Muscle of leg (tissue), 16 donors: ENCODE measurements at places on chromosomes 4 and X. TPM values are rescaled to one million over a fixed set of nuclear protein-coding genes. Genes with fewer than 3 reads are reported as not detected.

GRCh38 chr4:108849611-108850168, 86.8 kb upstream of the ETNPPL start:
- DNase-seq, result no peak
- no peak overlapping the region for H3K4me3 ChIP-seq
- no peak overlapping the region for H3K27ac ChIP-seq
- no peaks in the 10 kb centered on the region for H3K4me1 ChIP-seq
- H3K36me3 ChIP-seq, result no peaks in the 10 kb centered on the region

DNA sequence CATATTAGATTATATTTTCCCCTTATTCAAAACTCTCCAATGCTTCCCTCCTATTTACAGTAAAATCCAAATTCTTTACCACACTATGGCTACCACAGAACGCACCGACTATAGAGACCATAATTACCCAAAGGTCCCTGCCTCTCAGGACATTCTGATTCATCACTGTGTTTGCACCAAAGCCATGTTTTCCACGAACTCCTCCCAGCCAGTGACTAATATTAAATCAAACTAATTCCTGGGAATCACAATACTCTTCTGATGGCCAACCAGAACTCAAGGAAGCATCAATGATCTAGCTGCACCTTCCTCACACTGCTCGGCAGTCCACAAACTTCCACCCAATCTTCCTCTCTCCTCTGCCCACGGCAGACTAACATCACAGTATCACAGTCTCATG, 24.2 kb upstream of the EDNRA start:
- no peaks in the 10 kb centered on the region for H3K36me3 ChIP-seq
- H3K27me3 ChIP-seq, result no peaks in the 10 kb centered on the region
- no peak overlapping the region for H3K4me3 ChIP-seq
- no peak overlapping the region for H3K27ac ChIP-seq
- H3K4me1 ChIP-seq, result no peaks in the 10 kb centered on the region
- no peak for DNase-seq

GRCh38 chr4:158945529-158946108, 157.3 kb upstream of the RAPGEF2 start:
- H3K4me3 ChIP-seq, result no peak overlapping the region
- no peak for DNase-seq
- no peak overlapping the region for H3K27ac ChIP-seq
- H3K36me3 ChIP-seq, result no peaks in the 10 kb centered on the region

Gene ODAPH
- total RNA-seq, result not detected

Gene RIPPLY1
- total RNA-seq, result 0.53 TPM

Gene MYOZ2
- 188 TPM for total RNA-seq
